ENCODE measurements at places on chromosomes 7 and 10.

- no peak for DNase-seq
These were observed 215.3 kb downstream of the KIF20B start for GRCh38 chr10:89916468-89917215.

DNA sequence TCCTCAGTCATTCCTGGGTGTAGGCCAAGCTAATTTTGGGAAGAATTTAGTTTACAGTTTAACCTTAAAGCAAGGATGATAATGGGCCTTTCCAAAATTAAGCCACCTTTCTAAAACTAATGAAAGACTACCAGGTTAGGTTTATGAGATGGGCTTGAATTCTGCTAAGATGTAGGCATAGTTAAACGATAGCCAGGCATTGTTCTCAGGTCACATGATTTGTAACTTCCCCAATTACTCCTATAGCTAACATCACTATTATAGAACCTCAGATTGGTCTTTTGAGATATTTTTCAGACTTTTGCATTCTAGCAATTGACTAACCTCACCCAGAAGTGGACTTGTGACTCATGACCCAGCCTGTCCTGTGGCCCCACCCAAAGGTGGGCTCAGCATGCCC, 7.0 kb upstream of the NUB1 start:
- no peak for DNase-seq

GRCh38 chr10:31320550-31321211, 1.7 kb downstream of the ZEB1 start:
- no peak for DNase-seq

GRCh38 chr7:1810961-1811849, 141.1 kb downstream of the ELFN1 start:
- DNase-seq: no peak

GRCh38 chr10:116521424-116522290, 24.1 kb upstream of the PNLIP start:
- DNase-seq: no peak

DNA sequence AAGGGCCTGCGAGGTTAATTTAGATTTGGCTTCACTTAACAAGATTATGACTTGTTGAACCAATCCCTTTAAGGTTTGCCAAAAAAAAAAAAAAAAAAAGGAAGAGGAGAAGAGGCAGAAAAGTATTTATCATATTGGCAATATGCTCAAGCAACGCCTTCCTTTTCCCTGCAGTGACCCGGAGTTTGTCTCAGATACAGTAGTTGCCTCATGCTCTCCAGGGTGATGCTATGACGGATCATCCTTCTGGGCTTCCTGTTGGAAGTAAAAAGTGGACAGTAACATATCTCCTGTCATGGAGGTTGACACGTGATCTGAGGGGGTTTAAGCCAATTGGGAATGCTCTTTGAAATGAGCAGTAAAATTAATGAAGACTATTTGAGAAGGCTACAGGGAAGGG, 117.3 kb downstream of the BMPER start:
- DNase-seq: no peak

DNA sequence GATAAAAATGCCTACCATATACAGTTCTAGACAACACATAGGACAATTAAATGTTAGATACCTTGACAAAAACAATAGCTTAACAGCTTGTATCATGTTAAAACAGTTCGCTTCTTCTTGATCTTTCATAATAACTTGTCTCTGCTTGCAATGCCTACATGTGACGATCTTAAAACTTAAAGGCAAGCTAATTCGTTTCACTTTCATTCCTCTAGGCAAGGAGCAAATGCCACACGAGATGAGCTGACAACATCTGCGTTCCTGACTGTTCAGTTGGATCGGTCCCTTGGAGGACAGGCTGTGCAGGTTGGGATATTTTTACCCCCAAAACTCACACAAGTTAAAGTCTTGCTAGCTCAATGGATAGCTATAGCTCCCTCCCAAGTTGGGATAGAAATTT, 51.6 kb upstream of the ARL4A start:
- DNase-seq: no peak

- DNase-seq: no peak
These were observed 177.1 kb downstream of the USP6NL start for GRCh38 chr10:11434324-11434723.
